ENCODE measurements at places on chromosomes 11 and 22.

GRCh38 chr11:12207384-12208150 is 97.2 kb downstream of the MICAL2 start:
- no peak for DNase-seq

DNA sequence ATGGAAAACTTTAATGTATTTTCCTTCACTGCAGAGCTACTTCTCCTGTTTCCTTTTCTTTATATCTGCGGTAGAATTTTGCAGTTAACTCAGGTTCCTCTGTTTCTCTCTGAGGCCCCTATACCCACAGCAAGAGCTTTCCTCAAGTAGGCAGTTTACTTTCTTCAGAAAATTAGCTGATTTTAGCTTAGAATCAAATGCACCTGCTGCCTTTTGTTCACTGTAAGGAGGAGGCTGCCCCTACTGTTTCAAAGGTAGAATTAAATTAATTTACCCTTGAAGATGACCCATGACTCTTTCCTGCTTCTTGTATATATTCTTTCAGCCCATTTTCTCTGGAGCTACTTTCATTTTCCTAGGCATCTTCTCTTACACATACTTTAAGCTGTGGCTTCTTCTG is 68.7 kb upstream of the GDPD4 start:
- DNase-seq, result peak; percentile 3

DNA sequence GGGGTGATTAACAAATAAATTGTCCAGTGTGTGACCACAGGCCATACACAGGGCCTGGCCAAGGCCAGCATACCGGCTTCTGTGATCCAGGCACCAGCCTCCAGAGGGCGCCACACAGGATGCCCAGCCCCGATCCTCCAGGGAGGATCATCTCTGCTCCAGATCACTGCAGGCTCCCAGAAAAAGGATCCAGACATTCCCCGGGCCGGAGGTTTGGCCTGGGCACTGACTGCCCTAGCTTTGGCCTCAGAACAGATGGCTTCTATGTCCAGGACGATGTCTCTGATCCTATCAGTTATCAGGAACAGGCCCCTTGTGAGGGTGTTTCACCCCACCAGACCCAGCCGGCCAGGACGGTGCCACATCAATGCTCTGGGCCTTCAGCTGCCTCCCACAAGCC is 74.5 kb upstream of the LMO1 start:
- no peak for DNase-seq

- DNase-seq, result peak; percentile 76
Measured at GRCh38 chr11:96306933-96307775, 35.8 kb downstream of the MAML2 start.

DNA sequence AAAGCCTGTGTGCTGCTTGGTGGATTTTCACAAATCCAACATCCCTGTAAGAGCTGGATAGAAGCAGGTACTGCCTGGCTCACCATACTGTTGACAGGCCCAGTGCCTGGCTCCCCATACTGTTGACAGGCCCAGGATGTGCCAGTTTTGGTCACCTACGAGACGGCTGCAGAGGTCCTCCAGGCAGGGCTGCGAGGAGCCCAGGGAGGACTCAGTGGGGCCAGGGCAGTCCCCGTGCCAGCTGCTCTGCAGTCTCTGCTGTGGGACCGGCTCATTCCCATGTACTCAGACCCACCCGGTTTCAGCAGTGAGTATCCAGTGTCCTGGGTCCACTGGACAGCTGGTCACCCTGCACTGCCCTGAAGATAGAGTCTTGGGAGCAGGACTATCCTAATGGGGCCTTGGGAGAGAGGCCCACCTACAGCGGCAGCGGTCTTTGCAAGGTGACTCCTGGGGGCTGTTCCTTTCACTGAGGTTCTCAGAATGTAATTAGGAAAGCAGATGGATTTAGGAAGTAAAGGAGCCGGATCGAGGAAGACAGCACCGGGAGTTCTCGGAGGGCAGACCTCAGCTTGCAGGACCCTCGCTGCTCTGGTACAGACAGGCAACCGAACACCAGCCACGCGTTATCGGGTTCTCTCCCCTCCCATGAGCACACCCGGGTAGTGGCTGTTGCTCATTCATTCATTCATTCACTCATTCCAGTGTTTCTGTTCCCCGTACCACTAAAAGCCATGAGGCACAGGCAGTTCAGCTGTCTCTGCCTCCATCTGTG is 106.1 kb downstream of the CTTN start:
- DNase-seq, result no peak
